ENCODE measurements at places on chromosomes 6 and 20. TPM values are rescaled to one million over a fixed set of nuclear protein-coding genes. Genes with fewer than 3 reads are reported as not detected.

ID4 gene
- not detected for polyA plus RNA-seq

FKBP5 gene
- 2.8 TPM for polyA plus RNA-seq

BHLHE23 gene
- polyA plus RNA-seq, result not detected

SLC17A2 gene
- polyA plus RNA-seq, result not detected

EDN3 gene
- polyA plus RNA-seq, result 0.04 TPM
